ENCODE measurements at places on chromosomes 11 and 22.

DNA sequence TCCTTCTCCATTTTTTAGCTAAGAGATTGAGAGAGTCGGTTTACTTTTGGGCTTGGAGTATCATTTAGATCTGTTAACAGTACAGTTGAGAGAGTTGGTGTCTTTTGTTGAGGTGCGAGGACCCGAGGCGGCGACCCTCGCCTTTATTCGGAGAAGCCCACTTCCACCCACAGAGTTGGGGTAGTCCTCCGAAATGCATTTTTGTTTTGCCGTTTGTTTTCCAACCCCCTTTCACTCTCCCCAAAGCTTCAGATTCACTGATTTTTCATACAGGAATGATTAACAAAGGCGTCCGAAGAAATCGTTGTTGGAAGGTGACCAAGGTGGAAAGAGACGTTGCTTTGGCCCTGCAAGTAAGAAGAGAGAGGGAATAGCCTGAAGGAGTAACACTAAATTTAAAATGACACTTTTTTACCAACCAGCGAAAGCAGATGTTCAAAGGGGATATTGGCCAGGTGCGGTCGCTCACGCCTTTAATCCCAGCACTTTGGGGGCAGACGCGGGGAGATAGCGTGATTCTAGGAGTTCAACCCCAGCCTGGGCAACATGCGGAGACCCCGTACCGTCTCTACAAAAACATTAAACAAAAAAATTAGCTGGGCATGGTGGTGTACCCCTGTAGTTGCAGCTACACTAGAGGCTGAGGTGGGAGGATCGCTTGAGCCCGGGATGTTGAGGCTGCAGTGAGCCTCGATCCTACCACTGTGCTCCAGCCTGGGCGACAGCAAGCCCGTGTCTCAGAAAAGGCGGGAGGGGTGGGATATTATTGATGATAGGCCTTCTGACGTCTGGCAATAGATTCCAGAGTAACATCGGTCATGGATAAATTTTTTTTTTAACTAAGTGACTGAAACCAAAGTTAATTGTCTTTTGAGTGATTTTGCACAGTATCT is 899 bp upstream of the RAB30 start:
- no peak for DNase-seq

DNA sequence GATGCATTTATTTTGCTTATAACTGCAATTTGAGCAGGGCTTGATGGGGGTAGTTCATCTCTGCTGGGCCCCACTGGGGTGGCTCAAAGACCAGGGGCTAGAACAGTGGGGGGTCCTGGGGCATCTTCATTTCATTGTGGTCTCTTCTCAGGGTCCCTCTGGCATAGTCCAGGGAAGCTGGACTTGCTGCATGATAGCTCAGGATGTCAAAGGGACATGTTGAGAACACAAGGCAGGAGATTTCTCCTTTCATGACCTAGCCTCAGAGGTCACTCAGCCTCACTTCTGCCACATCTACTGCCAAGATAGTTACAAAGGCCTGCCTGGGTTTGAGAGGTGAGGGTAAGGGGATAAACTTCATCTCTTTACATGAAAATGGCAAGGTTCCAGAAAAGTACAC is 89.5 kb downstream of the CWC15 start:
- DNase-seq: no peak

GRCh38 chr11:87176044-87176443 is 138.3 kb downstream of the TMEM135 start:
- no peak for DNase-seq

DNA sequence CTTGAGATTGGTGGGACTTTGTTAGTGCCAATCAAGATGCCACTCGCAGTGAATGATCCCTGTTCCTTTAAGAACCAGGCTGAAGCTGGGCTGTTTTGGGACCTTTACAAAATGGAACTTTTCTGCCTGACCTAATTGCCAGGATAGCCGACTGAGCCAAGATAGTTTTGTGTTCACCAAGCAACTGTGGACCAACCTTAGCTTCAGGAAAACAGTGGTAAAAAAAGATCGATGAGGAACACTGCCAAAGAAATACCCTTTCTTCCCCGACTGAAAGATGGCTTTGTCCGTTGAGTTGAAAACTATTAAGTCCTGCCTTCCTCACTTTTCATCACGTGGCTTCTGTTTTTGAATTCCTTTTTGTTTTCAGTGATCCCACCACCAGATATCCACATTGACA is 157.9 kb upstream of the SORL1-AS1 start:
- no peak for DNase-seq

DNA sequence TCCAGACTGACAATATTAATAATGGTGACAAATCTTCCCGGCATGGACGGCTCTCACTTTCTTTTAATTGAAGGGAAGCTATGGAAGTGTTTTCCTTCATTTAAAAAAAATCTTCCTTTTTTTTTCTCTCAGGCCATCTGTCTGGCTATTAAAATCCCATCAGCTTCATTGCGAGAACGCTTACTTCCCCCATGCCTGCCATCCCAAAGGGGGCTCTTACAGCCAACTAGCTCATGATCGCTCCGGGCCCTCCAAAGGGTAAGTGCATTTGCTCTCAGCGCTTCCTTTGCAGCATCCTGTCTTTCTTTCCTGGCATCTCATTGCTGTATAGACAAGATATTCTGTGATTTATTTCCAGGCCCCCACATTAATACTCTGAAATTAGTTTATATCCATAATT is 20.7 kb downstream of the CACNG2 start:
- no peak for DNase-seq
